Epithelial cell of prostate (primary cell): ENCODE measurements at places on chromosomes 3 and 15.

- DNase-seq = peak; percentile 12
Measured at GRCh38 chr3:85576091-85576690, 617.4 kb downstream of the CADM2 start.

DNA sequence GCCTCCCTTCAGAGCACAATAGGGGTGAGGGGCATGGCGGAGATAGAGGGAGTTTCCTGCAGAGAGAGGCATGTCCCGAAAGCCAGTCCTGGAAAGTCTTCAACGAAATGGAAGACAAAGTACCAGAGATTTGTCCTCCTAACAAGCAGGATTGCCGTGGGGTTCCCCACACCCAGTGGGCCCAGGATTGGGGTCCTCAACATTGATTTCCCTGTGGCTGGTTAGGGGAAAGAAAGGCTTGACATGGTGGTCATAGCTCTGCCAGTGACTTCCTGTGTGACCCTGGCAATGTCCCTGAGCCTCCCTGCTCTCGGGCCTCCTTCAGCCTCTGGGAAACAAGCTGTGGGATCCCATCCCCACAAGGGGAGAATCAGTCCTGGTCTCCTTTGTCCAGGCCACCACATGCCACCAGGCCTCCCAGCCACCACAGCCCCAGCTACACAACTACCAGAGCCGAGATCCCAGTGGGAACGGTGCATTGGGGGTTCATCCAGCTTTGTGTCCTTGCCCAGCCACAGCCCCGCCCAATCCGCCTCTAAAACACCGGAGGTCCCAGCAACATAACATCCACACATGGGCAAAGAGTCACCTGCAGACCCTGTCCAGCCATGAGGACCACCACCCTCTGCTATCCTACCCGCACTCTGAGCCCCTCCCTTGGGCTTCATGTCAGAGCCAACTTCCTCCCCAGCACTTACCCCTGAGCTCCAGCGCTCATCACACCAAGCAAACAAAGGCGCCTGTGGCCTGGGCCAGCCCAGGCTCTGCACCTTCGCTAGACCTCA, 63.0 kb downstream of the ADAMTS17 start:
- DNase-seq = no peak

DNA sequence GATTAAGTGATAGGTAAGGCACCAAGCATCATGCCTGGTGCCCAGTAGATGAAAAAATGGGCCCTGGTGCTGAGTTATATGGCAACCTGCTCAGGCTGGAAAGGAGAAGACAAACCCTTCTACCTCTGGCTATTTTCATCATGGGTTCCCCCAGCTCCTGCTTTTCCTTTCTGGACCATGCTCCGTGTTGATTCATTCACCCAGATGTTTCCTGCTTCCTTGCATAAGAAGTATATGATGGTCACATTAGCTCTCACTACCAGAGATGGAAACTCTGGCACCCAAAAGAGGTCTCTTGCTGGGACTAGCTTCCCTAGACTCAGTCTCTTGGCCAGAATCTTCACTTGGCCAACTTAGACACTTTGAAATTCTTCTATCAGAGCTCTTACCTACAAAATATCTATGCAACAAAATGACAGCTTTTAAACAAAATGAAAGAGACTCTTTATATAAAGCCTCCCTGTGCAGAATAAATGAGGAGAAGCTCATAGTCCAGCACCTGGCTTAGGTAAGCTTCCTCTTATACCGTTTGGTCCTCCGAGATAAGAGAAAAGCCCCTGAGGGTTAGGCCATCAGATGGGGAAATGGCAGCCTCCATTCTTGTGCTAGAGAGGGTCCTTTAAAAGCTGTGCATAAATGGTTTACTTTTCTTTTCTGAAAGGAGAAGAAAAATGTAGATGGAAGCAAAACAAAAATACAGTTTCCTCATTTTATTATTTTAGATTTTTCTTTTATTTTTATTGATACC, 46.8 kb upstream of the MCF2L2 start:
- no peak for DNase-seq

DNA sequence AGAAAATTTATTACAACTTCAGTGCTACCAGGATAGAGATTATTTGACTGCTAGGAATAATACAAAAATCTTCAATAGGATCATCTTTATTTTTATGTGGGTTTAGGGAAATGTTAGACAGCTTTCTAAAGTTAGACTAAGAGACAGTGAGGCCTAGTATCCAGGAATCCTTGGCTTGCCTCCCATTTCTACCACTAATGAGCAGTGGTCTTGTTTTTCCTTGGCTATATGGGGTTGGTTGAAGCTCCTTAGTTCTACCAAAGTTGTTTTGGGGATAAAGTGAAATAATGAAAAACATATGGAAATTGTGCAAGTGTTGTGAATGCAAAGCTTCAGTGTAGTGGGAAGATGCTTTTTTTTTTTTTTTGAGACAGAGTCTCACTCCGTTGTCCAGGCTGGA, 16.8 kb downstream of the AP4E1 start:
- DNase-seq = no peak

DNA sequence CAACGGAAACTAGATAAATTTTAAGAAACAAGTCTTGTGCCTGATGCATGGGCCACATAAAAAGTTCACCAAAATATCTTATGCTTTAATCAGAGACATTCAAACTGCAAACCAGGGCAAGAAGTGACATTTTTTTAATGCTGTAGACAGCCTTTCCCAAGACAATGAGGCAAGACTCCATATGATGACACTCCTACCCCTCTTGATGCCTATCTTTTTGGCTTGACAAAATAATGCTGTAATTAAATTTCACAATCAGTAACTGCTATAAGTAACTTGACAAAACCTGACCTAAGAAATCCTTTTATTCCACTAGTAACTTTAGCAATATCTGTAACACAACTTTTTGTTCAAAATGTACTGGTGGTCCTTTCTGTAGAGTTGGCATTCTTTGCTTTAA, 48.7 kb downstream of the ECT2 start:
- DNase-seq = no peak

DNA sequence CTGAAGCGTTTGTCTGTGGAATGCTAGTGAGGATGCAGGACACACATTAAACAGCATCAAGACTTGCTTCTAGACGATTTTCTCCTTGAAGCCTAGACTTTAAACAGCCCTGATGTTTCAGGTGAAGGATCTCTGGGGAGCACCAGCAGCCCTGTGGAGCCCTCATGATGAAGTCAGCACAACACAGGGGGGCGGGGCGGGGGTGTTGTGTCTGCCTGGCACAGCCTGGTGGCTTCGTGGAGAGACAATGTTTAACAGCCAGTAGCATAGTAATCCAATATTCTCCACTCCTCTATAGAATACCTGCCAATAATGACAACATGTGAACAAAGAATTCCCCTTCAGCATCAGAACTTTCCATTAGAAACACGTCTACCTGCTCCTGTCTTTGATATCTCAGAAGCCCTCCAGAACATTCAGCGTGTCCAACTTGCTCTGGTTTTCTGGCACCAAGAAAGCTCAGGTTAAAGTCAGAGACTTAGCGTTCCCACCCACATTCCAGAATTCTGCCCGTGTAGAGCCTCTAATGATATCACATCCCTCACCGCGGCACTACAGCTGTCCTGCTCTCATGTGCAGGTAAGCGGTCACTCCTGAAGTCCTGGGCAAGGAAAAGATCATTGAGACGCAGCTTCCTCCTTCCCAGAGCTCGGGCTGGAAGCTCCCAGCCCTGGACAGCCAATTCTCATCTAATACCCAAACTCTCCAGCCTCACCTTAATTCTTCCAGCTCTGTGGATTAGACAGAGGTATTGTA, 98.0 kb downstream of the ATP10A start:
- DNase-seq = no peak

DNA sequence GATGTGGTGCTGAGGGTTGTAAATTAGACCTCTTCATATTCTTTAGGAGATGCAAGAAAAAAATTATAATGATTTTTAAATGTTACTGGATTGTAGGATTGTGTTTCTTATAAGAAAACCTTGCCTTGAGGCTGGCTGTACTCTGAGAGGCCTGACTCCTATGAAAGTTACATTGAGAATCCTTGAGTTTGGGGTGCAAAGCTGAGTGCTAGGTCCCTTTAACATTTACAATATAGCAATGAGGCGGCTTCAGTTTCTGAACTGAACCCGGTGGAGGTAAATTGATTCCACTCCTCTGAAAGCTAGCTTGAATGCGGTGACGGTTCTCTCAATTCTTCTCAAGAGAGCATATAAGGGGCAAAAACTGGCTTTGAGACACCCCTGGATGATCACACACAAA, at the start of gene TMPRSS7:
Gene TMPRSS7, plus strand, starts transcription at position 301 of the 400 bp plus-strand sequence. CDS start 110 bp downstream, outside the sequence.
- DNase-seq = no peak
